NB4 (cell line): ENCODE measurements at places on chromosomes 7 and 10.
A peak's percentile ranks its signal among the peaks of the same experiment; 100 is the strongest.

DNA sequence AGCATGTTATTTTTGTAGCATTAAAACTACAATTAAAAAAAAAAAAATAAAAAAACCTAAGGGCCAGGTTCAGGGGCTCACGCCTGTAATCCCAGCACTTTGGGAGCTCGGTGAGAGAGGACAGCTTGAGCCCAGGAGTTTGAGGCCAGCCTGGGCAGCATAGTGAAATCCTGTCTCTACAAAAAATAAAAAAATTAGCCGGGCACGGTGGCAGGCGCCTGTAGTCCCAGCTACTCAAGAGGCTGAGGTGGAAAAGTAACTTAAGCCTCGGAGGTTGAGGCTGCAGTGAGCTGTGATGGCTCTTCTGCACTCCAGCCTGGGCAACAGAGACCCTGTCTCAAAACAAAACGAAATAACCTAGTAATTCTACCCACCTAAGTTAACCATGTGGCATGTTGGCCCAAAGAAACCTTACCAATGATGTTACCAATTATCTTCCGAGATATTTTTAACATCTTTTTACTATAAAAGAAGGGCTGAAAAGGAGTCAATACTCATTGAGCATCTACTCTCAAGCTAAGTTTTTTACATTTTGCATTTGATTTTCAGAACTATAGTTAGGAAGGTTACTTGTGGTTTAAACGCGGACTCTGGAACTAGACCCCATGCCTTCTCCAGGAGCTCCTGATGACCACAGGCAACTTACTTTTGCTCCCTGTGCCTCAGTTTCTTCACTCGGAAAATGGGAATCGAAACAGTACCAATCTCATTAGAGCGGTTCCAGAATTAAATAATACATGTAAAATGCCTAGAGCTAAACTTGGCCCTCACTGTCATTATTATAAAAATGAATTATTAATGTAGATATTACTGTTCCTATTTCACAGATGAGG is 1.4 kb downstream of the ITGB1 start:
- no peak for DNase-seq

DNA sequence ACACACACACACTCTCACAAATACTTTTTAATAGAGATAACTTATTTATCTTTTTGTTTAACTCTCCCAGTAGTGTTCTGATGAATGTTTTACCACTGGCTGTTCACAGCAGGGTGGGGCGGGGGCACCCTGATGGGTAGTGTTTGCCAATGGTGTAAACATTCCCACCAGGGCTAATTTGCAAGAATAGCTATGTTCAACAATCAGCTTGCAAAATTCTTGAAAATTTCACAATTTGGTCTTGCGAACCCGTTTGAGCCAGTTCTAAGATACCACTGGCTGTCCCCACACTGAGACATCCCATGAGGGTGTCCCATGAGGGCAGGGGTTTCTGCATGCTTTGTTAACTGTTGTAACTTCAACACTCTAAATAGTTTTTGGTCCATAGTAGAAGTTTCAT is 348.5 kb downstream of the CXCL12 start:
- peak; percentile 25 for DNase-seq

DNA sequence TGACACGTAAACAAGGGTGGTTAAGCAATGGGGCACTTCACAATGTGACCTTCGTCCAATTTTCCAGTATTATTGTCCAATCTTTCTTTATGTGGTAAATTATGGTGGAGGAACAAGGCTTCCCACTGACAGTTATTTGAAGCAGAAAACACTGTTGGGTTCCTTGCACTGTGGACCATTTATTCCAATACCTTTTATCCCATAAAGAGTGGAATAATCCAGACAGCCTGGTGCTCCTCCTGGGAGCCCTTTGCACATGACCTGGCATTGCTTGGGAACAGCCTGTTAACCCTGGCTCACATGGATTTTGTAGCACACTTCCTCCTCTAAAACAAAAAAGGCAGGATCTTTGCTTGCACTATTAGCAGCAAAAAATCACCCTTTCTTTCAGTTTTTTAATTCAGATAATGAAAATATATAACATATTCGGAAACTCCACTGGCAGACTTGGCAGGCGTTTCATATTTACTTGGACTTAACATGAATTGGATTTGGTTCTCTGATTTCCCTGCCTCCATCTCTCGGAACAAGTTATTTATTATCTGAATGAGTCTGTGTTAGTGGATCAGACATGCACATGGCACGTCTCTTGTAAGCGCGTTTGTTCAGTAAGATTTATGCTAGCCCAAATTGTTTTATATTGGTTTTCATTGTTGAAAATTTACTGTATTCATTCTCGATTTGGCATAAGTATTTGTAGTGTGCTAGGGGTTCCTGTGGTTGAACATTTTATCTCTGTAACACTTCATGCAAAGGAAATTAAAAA is 59.3 kb downstream of the BMPER start:
- DNase-seq: no peak

DNA sequence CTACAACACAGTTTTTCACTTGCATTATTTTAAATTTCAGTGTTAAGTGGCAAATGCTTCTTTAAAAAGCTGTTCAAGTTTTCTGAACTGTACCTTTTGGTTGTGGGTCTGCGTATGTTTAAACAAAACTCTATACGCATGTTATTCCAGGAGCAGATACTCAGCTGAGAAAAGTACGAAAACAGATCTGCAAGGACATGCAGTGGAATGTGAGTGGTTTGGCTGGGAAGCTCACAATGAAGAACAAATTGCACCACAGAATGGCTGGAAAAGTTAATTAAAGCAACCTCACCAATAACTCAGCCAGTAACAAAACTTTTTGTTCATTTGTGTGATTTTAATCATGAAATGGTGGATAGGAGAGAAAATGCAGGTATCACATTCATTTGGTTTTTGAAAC is 17.6 kb downstream of the GLI3 start:
- no peak for DNase-seq

- peak; percentile 75 for DNase-seq
Measured at GRCh38 chr10:122186816-122187810, 84.0 kb upstream of the BTBD16 start.

DNA sequence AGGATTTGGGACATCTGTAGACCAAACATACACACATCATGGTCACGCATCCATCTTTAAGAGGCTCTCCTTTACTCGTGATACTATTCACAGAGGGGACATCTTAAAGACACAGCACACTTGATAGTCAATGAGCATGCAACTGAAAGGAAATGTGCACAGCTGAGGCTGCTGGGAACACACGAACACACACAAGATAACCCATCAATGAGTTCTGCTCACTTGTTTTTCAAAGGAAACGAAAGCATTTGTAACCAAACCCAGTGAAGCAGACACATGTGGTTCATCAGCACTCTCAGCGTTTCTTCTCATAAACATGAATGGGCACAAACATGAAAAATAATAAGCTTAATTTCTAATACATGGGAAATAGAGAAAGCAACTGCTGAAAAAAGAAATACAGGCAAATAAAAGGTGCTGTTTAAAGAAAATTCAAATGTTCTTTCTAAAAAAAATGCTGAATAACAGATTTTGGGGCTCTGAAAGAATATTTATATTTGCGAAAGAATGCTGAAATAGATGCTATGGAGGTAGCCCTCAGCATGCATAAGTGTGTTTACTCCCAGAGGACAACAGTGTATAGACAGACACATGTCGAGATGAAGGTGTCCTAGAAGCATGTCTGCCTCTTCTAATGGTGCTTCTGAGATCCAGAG is 59.7 kb upstream of the LAMB4 start:
- no peak for DNase-seq

GRCh38 chr7:108004220-108005142 is 1.5 kb upstream of the LAMB1 start:
- DNase-seq: no peak
